ENCODE measurements at places on chromosomes 12 and 14.
A peak's percentile ranks its signal among the peaks of the same experiment; 100 is the strongest.

GRCh38 chr14:57560681-57561080 is 67.0 kb upstream of the CCDC198 start:
- no peak for DNase-seq

DNA sequence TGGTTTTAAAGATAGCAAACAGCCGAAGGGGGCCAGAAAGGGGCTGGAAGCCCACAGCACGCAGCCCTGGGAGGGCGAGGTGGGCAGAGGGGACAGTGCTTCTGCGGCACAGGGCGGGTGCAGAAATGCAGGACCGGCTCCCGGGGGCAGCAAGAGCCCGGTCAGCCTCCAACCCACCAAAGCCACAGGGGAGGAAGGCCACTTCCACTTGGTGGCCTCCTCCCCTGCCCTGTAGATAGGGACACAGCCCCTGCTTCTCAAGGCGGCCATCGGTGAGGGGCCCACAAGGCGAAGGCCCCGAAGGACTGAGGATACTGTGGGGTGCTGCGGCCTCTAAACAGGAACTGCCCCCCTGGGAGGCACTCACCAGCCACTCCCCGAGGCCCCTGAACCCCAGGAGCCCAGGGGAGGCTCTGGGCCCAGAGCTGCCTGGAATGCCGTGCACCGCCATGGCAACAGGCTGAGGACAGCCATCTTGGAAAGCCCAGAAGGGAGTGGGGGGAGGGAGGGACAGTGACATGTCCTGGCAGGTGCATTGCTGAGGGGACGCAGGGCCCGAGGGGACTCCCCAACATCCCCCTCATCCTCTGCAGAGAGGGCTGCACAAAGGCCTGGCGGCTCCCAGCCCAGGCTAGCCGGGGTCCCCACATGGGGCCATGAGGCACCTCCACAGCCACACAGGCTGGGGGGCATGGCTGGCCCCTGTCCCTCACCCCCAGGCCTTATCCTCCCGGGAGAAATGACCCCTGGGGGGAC is 114.7 kb downstream of the NCOR2 start:
- peak; percentile 54 for DNase-seq

DNA sequence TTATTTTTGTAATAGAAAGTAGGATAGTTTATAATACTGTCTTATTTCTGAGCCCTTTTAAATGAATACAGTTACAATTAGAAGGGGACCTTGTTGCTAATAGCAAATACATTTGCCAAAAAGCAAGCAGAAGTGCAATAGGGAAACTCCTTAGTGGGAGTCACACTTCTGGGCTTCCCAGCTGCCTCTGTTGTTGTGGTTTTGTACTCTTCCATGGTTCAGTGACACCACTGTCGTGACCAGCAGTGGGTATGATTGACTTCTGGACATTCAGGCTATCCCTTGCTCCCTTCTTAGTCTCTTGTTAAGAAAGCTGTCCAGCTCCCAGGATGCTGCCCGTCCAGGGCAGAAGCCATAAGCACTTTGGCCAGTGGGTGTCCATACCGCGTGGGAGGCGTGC is 22.6 kb downstream of the TCTN1 start:
- no peak for DNase-seq

DNA sequence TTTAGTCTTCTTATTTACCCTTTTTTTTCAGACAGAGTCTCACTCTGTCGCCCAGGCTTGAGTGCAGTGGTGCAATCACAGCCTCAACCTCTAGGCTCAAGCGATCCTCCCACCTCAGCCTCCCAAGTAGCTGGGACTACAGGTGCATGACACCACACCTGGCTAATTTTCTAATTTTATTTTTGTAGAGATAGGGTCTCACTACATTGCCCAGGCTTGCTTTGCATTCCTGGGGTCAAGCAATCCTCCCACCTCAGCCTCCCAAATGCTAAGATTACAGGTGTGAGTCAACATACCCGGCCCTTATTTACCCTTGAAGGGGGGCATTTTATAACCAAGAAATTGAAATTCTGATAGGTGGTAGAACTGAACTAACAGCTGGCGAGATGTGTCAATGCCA is 21.0 kb downstream of the HECTD4 start:
- DNase-seq = no peak

DNA sequence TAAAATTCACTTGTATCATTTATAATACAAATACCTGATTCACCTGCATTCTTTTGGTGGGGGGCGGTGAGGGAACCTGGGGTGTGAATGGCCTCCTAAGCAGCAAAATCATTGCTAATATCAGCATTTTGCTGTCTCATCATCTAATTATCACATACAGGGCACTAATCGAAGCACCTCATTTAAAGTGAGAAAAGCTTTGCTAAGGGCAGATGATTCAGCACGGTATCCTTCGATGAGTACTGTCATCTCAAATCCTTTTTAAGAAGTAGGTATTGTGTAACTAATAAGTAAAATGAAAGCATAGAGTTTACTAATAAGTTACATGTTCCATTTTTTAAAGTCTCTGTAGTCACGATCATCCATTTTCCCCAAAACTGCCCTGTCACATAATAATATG is 278.1 kb upstream of the SOX5 start:
- DNase-seq = no peak

DNA sequence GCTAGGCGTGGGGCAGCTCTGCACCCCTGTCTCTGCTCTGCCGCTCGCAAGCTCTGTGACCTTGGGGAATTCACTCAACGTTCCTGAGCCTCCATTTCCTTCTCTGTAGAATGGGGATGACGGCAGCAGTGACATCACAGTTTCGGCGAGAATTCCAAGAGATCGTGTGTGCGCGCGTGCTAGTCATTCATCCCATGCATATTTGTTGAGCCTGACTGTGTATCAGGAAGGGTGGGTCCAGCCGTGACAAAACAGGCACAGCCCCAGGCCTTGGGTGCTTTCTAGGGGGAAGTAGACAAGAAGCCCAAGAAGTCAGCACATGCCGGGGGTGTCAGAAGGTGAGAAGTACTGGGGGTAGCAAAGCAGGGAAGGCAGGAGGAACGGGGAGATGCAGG is 145.6 kb upstream of the NCOR2 start:
- peak; percentile 46 for DNase-seq

GRCh38 chr12:26580619-26581018 is 252.4 kb downstream of the ITPR2 start:
- DNase-seq = no peak

DNA sequence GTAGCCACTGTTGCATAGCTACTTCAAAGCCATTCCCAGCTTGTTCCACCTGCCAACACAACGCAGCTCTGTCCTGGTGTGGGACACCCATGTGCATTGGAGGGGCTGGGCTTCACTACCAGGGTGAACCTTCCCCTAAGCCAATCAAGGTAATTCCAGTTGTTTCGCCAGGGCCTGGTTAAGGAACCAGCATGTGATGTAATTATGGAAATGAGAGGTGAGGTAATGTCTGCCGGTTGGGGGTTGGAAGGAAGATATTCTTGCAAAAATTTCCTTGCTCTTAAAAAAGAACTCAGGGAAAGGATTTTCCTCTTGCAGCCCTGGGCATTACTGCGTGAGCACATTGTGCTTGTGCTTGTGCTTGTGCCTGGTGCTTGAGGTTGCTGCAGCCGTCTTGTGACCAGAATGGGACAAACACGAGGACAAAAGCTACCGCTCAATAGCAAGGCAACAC is 14.9 kb downstream of the TUBA1C start:
- no peak for DNase-seq

DNA sequence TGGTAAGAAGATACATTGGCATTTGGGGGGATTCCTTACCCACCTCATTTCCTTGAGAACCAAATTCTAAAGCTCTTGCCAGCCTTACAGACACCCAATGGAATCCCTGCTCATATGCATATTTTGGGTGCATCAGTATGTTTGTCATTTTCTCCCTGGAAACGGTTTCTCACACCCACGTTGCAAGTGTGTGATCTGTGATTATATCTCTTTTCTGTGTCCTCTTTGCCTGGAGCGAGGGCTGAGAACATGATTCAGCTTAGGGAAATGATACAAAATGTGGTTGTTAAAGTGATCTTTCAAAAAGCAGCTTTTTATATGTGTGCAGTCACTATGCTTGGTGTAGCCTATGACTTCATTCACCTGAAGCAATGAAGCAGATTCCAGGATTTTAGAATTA is 52.0 kb downstream of the KCNMB4 start:
- no peak for DNase-seq

DNA sequence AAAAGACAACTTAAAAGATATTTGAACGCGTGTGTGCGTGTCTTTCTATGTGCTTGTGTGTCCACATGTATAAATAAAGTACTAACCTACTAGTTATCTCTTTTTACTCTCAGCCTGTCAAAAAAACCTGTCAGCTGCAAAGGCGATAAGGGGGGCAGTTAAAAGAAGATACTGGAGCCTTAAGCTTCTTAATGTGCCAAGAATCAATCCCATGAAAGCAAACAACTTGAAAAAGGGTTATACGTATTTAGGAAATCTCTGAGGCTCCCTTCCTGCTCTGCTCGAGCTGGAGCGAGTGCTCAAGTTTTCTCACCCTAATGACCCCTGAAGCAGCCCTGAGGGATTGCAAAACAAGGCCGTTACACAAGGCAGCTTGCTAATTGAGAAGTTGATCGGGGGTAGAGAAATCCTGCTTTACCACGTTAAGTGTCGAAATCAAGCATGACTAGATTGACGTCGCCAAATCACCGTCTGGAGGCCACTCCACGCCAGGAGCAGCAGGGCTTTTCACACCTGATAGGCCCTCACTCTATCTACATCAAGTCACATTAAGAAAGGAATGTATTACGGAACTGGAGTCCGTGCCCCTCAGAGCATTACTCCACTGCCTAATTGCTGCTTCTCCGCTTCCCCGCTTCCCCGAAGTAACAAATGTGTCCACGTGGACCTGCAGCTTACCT is 32.4 kb downstream of the LMO3 start:
- no peak for DNase-seq

- peak; percentile 54 for DNase-seq
Measured at GRCh38 chr12:21527451-21528180, 1.5 kb downstream of the SPX start.

- no peak for DNase-seq
Measured at GRCh38 chr12:98669751-98670150, 24.7 kb downstream of the APAF1 start.

- DNase-seq = peak; percentile 30
Measured at GRCh38 chr12:122368361-122369073, 54.0 kb downstream of the CLIP1 start.

GRCh38 chr12:120234643-120235368 is 30.7 kb downstream of the PXN start:
- peak; percentile 83 for DNase-seq

GRCh38 chr12:26092346-26093105 is 32.3 kb downstream of the BHLHE41 start:
- no peak for DNase-seq

- no peak for DNase-seq
Measured at GRCh38 chr14:91333650-91334039, 84.0 kb downstream of the CCDC88C start.

DNA sequence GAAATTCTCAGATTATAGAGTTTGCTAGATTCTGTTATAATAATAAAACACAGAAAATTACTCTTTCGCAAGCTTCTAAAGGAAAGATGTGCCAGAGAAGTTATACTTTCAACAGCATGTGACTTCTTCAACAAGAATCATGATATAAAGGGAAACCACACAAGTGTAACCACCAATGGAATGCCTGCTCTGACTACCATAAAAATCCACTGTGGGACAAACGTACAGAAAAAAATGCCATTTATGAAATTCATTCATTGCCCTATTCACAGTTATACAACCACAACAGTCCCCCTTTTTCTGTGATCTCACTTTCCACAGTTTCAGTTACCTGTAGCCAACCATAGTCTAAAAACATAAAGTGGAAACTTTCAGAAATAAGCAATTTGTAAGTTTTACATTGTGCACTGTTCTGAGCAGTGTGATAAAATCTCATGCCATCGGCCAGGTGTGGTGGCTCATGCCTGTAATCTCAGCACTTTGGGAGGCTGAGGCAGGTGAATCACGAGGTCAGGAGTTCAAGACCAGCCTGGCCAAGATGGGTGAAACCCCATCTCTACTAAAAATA is 3.2 kb downstream of the CATSPERB start:
- no peak for DNase-seq

DNA sequence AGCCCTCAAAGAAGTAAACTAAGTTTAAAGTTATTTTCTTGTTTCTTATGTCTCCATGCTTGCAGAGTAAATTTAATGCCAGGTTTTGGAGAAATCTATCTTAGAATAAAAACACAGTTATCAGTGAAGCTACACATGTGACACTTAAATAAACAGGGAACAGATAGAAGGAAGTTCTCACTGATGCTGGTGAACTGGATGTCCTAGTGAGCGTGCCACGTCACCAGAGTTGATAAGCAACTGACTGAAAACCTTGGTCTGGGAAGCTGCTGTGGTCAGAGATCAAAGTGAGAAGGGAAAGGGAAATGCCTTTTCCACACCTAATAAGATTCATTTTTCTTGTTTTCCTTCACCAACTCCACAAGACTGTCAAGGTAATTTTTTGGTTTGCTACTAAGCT is 74.8 kb upstream of the PCED1B start:
- DNase-seq = no peak

- DNase-seq = no peak
Measured at GRCh38 chr14:33548606-33549005, 402.3 kb downstream of the EGLN3 start.

GRCh38 chr12:89523843-89524540 is 604 bp downstream of the GALNT4 start:
- no peak for DNase-seq
